ENCODE measurements at places on chromosomes 4 and X.
A peak's percentile ranks its signal among the peaks of the same experiment; 100 is the strongest.

GRCh38 chrX:20189171-20189570, 47.5 kb upstream of the EIF1AX start:
- no peak for DNase-seq

DNA sequence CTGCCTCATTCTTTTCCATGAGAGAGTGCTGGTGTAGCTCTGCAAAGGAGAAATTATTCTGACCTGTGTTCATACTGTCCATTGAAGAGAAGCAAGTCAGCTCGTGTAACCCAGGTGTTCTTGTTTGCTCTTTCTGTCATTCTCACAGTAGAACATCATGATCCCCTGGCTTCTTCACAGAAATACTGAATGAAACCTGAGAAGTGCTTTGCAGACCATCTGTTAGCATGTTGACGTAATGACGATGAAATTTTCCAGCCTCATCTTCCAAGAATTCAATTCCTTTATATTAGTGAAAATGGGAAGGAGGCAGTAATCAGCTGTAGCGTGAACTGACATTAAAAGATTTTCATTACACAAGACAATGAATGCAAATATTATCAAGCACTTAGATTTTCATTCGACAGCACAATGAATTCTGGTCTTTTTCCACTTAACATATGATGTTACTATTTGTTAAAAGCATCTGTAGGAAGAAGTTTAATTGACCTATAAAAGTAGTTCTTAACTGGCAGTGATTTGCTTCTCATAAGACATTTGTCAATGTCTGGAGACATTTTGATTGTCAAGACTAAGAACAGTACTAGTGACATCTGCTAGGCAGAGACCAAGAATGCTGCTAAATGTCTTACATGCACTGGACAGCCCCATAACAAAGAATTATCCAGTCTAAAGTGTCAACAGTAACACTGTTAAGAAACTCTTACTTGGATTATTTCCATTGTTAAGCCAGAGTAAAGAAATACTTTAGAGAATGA, 246.3 kb downstream of the BANK1 start:
- DNase-seq: no peak

- no peak for DNase-seq
These were observed 66.3 kb upstream of the MAD2L1 start for GRCh38 chr4:120132935-120133334.

DNA sequence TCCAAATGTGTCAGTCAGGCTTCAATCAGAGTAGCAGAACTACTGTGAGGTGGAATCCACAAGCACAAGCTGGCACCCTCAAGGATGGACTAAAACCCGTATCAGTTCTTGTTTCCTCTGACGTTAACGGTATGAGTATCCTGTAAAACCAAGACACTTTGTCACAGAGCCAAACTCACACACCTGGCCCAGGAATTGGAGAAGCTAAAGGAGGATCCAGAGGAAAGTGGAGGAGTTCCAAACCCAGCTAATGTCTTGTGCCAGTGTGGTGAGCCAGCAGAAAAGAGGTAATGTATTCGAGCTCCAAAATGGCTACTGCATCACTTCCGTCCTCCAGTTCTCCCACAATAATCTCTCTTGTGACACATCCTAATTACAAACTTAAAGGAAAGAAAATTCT, 44.7 kb downstream of the ATP1B4 start:
- no peak for DNase-seq

DNA sequence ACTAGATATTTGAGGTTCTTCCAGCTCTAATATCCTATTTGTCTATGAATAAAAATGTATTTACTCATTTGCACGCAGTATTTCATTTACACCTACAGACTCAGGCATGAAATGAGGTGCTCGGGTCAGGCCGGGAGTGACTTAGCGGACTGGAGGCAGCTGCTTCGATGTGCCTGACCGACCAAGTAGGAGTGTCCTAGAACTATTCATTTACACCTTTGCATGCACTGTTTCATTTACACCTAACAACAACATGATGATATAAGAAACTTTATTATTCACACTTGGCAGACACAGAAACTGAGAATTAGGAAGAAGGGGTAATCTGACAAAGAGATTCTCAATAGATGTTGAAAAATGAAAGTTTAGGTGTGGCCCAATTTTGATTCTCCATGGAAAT, 28.7 kb upstream of the FAT1 start:
- DNase-seq: no peak

GRCh38 chr4:26069218-26069617, 155.2 kb downstream of the SMIM20 start:
- DNase-seq: no peak

- peak; percentile 70 for DNase-seq
These were observed 215.6 kb upstream of the GYPA start for GRCh38 chr4:144355811-144356757.

DNA sequence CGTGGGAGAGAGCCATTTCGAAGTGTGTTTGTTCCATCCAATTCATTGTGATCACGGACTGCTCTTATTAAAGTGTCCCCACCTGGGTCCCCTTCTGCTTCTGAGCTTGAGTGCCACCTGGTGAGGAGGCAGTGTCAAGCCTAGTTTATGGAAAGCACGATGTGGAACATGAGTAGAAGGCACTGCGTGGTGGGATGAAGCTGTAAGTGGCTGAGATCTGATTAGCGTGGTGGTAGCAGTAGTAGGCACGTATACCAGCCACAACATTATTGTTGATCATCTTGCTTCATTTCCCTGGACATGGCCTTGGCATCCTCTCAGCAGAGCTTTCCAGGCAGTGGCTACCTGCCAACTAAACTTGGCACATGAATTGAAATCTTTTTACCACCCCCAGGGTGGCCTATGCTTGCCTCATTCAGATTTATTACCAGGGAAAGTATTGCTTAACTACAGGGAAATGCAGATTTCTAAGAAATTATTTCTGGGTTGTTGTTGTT, 46.4 kb downstream of the GPAT3 start:
- DNase-seq: no peak

DNA sequence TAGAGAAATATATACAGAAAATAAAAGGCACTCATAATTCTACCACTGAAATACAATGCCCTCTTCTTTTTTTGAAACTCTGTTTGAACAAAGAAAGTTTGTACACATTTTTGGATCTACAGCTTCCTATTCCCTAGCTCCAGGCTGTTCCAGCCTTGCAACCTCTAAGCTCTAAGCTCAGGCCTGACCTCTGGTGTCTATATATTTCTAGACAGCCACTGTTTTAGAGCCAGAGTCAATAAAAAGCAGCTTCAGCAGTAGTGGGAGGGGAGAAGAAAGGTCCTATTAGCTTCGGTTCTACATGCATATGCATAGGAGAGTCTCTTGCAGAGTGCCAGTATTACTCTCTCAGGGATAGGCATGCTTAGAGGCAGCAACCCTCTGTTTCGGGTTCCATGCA, 39.7 kb downstream of the CLDN2 start:
- DNase-seq: no peak

DNA sequence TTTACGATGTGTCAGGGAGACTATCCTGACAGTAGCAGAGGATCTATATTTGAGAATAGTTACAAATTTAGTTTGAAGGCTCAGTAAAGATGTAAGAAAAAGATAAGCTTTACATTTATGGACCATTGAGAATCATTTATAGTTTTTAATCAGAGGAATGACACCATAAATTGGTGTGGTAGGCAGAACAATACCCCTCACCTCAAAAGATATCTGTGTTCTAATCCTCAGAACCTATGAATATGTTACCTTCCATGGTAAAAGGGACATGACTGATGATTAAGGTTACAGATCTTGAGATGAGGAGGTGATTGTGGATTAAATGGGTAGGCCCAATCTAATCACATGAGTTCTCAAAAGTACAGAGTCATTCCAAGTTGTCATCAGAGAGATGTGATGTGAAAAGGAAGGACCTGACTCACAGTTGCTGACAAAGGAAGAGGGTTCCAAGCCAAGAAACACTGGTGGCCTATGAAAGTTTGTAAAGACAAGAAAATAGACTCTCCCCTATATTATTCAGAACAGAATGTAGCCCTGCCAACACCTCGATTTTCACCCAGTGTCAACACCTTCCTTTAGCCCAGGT, 27.0 kb downstream of the EREG start:
- no peak for DNase-seq

DNA sequence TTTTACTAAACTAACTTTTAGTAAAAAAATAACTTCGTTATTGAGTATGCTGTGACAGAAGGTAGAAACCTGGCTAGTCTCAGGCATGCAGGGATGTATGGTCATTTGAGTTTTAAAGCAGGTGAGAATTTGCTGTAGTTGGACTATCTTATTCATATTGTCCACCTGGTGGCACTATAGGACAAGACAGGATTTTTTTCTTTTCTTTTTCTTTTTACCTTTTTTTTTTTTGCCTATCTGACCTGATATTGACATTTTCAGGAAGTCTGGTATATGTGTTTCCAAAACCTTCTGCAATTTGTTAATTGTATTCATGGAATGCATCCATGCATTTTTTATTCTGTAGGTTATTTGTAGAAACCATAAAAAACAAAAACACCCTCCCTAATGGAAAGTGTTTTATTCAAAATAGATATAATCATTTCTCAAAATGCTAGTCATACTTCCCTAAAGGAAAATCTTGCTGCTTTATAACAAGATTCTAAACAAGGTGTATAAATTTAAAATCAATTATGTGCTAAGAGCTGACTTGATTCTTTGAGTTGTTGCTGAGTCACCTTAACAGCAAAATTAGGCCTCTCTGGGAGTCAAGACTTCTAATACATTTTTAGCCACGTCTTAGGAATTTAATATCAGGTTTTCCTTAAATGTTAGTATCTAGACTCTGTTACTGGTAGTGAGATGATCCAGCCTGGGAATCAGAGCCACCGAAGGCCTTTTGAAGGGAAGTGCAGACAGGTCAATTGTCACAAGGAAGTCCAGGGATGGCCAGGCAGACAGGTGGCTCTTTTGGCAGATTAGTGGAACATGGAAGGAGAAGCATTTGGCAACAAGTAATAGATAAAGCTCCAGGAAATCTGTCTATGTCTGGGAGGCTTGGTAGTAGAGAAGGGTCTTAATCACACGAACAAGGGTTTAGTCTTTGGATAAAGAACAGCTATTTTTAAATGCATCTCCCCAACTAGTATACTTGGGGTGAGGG, 201.3 kb upstream of the GNPDA2 start:
- no peak for DNase-seq

GRCh38 chrX:107213477-107213876, 7.1 kb downstream of the DNAAF6 start:
- no peak for DNase-seq

DNA sequence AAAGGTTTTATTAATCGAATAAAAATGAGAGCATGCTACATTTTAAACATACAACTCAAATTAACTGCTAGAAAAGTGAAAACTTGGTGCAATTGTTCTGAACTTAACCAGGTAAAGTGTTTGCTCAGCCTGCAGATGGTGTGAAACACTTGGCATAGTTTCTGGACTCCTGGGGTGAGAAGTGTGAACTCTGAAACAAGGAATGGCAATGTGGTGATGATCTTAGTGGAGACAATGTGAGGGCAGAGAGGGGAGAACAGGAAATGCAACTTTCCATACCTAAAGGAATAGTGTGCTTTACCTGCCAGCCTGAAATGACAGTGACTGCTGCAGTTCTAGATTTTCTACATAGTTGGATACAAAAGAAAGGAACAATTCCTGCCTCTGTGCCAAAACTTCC, 57.4 kb downstream of the CCSER1 start:
- no peak for DNase-seq

GRCh38 chrX:5852941-5853340, 375.7 kb downstream of the NLGN4X start:
- DNase-seq: no peak

DNA sequence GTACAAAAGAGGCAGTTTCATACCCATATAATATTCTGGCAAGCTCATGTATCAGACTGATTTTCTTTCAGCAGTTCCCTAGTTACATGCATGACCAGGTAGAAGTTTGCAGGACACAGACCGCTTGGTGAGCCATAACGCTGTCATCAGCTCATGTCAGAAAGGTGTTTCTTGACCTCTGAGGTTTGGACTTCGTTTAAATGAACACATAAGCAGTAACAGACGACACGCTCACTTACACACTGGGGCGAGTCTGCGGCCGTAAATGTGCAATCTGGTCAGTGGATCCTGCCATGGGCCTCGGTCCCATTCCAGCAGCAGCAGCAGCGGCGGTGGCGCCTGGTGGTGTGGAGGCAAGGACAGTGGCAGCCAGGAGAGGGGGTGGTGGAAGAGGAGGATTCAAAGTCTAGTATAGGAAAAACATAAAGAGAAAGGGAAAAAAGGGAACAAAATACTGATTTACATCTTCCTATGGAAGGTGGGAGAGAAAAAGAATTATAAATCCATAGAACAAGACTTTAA, 111.9 kb upstream of the CBR4 start:
- no peak for DNase-seq

- DNase-seq: no peak
These were observed 22.6 kb downstream of the SLC25A4 start for GRCh38 chr4:185165605-185166063.

DNA sequence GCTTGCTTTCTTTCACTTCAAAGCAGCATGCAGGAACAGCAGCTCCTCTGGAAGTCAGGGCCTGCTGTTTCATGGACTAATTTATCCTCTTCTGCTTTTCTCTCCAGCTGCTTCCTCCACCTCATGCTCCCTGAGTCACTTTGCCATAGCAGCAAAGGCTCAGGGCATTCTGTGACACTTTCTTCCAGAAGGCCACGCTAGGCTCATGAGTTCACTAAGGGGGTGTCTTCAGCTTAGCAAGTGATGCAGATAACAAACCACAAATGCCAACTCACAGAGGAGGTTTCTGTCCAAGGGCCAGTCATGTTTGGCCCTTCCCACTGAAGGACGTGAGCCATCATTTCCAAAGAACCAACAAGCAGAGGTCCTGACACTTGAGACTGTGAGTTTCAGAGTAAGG, 200.2 kb downstream of the ADGRA3 start:
- DNase-seq: no peak

DNA sequence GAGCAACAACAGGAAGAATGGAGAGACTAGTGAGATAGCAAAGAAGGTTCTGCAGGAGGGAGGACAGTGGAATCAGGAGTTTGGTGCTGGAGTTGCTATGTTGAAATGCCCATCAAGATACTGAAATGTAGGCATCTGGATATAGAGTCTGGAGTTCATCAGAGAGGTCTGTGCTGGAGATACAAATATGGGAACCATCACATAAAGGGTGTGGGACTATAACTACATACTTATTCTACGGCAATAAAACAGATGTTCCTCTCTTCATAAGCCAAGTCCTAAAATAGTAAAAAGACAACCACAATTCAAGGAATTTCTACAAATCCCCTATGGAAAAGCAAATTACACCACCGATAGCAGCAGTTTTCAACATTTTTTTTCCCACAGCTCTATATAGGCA, 1.6 kb downstream of the MED14 start:
- DNase-seq: no peak

GRCh38 chrX:1327651-1328304, 8.8 kb upstream of the IL3RA start:
- DNase-seq: no peak
